ENCODE measurements at places on chromosomes 3 and 15.
A peak's percentile ranks its signal among the peaks of the same experiment; 100 is the strongest.

DNA sequence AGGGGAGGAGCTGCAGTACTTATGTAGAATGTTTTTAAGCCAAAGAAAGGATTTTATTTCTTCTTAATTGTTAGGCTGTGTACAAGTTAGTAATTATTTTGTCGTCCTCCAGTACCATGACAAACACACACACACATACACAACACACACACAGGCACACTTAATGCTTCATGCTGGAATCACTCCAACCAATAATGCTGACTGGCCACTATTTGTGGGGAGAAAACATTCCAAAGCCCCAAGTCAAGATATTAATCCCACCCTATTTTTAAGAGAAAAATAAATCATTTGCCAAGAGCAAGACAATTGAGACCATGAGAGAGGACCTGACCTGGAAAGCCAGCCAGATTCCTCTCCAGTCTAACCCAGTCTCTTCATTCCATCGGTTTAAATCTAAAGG is 51.8 kb upstream of the TMCO5A start:
- H3K4me1 ChIP-seq, result no peaks in the 10 kb centered on the region
- no peaks in the 10 kb centered on the region for H3K36me3 ChIP-seq
- DNase-seq, result no peak
- H3K4me3 ChIP-seq, result no peak overlapping the region

GRCh38 chr15:88606070-88606794 is 14.9 kb upstream of the AEN start:
- H3K27me3 ChIP-seq, result peaks cover 79% of the 10 kb centered on the region
- peaks cover 14% of the 10 kb centered on the region for H3K4me1 ChIP-seq
- H3K4me3 ChIP-seq, result no peak overlapping the region
- H3K36me3 ChIP-seq, result peaks cover 2% of the 10 kb centered on the region

DNA sequence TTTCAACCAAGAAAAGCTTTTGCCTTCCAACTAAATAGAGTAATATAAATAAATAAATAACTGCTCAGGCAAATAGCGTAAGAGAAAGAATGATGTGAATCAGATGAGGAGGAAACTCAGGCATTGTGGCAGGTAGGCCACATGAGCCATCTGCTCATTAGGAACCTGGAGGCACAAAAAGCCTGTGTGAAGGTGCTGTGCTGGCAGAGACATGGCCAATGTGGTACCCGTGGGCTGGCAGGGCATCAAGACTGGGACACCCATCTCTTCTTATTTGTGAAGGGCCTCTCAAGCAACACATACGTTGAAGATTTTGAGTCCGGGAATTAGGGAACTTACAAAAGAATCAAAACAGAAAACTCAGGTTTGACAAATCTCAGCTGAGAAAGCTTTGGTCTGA is 9.5 kb downstream of the ANKRD34C start:
- H3K36me3 ChIP-seq, result no peaks in the 10 kb centered on the region
- no peak overlapping the region for H3K4me3 ChIP-seq

DNA sequence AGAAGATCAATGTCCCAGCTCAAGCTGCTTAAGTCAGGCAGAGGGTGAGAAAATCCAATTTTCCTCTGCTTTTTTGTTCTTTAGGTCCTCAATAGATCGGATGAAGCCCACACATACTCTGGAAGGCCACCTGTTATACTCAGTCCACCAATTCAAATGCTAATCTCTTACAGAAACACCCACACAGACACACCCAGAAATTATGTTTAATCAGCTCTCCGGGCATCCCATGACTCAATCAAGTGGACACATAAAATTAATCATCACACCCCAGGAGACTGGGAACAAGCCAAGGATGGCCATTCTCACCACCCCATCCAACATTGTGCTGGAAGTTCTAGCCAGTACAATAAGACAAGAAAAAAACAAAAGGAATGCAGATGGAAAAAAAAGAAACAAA is 67.8 kb upstream of the SLC24A5 start:
- H3K4me1 ChIP-seq, result peaks cover 2% of the 10 kb centered on the region
- peaks cover 20% of the 10 kb centered on the region for H3K27me3 ChIP-seq
- no peak for DNase-seq

DNA sequence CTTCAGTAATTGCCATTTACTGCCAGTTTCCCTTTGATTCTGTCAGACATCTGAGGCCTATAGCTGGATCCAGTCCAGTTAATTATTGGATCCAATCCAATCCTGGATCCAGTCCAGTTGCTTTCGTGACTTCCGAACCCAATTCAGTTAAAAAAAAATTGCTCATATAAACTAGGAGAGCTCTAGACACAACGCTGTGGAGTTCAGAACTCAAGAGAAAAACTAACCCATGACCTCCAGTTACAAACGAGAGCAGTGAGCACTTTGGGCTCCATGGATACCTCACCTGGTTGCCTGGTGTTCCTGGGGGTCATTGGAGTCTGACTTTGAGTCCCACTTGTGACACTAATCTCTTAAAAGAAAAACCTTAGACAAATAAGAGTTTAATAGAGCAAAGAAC is 269.8 kb downstream of the THSD4 start:
- H3K27me3 ChIP-seq, result peaks cover 34% of the 10 kb centered on the region
- no peak for DNase-seq
- no peak overlapping the region for H3K4me3 ChIP-seq

DNA sequence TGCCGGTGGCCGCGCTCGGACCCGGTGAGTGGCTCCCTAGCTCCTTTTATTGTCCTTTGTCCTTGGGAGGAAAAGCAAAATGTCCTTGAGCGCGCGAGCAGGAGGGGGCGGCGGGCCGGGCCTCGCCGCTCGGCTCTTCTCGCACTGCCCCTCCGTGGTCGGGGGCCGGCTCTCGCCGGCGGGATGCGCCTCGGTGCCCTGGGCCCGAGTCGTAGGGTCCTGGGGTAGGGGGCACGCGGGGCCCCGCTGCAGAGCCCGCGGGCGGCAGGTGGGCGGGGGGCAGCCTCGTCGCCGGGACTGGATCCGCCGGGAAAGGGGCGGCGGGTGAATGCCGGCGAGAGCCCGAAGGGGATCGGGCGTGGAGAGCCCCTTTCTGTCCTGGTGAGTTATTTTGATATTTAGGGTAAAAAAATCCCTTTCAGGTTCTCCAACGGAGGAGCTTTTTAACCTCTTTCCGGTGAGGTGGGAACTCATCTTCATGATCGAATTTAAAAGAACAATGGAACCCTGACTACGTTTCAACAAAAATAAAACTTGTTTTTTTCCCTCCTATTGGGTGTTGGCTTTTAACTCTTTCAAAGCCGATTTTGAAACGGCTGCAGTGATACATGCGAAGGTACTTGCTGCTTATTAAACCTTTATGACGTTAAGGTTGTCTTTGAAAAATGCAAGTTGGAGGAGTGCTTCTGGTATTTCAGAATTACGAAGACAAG is 16.8 kb upstream of the CHD2 start:
- peak; percentile 57 for DNase-seq
- H3K27ac ChIP-seq, result peak overlapping the region; percentile 94
- peak overlapping the region; percentile 95 for H3K4me3 ChIP-seq
- peaks cover 55% of the 10 kb centered on the region for H3K4me1 ChIP-seq
- peaks cover 50% of the 10 kb centered on the region for H3K36me3 ChIP-seq

DNA sequence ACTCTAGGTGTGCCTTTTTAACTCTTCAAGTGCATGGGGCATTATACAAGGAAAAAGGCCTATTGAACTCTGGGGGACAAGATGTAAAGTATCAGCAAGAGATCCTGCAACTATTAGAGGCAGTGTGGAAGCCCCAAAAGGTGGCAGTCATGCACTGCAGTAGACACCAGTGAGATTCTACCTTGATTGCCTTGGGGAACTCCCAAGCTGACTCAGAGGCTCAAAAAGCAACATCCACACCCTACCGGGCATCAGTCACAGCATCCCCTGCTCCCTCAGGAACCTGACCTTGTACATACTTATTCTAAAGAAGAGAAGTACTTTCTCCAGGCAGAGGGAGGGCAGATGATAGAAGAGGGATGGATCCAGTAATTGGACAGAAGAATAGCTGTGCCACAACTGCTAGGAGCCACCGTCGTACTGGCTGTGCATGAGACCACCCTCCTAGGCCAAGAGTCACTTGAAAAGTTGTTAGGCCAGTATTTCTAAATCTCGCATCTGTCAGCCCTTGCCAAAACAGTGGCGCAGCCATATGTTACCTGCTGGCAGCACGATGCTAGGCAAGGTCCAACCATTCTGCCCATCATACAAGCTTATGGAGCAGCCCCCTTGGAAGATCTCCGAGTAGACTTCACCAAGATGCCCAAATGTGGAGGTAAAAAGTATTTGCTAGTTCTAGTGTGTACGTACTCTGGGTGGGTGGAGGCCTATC is 523.1 kb upstream of the FRG2C start:
- H3K27ac ChIP-seq, result no peak overlapping the region
- H3K4me1 ChIP-seq, result no peaks in the 10 kb centered on the region
- H3K36me3 ChIP-seq, result no peaks in the 10 kb centered on the region
- no peaks in the 10 kb centered on the region for H3K27me3 ChIP-seq
- no peak for DNase-seq
- H3K4me3 ChIP-seq, result no peak overlapping the region

GRCh38 chr3:148372206-148372875 is 325.4 kb upstream of the AGTR1 start:
- no peaks in the 10 kb centered on the region for H3K36me3 ChIP-seq
- no peak overlapping the region for H3K4me3 ChIP-seq
- no peaks in the 10 kb centered on the region for H3K27me3 ChIP-seq
- H3K27ac ChIP-seq, result no peak overlapping the region
- no peaks in the 10 kb centered on the region for H3K4me1 ChIP-seq

DNA sequence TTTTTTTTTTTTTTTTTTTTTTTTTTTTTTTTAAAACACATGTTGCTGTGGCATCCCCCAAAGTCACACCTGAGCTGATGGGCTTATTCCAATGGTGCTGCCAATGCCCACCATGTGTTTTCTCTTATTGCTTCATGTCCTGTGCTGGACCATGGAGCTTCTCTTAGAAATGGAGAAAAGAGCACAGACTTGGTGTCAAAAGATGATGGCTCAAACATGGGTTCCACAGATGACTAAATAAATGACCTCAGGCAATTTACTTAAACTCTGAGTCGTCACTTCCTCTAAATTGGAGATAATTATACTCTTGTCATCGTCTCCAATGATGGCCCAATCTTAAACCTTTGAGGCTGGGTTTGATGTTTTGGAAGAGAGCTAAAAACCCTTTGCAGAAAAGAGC is 28.1 kb downstream of the CHST2 start:
- H3K27ac ChIP-seq, result no peak overlapping the region
- H3K36me3 ChIP-seq, result no peaks in the 10 kb centered on the region
- H3K27me3 ChIP-seq, result no peaks in the 10 kb centered on the region
- H3K4me3 ChIP-seq, result no peak overlapping the region
- DNase-seq, result no peak
- H3K4me1 ChIP-seq, result no peaks in the 10 kb centered on the region

- H3K4me1 ChIP-seq, result peaks cover 10% of the 10 kb centered on the region
- peaks cover 2% of the 10 kb centered on the region for H3K27me3 ChIP-seq
- no peaks in the 10 kb centered on the region for H3K36me3 ChIP-seq
- DNase-seq, result peak; percentile 27
- H3K27ac ChIP-seq, result no peak overlapping the region
Measured at GRCh38 chr15:20353966-20354883, 187.4 kb downstream of the GOLGA6L6 start.

DNA sequence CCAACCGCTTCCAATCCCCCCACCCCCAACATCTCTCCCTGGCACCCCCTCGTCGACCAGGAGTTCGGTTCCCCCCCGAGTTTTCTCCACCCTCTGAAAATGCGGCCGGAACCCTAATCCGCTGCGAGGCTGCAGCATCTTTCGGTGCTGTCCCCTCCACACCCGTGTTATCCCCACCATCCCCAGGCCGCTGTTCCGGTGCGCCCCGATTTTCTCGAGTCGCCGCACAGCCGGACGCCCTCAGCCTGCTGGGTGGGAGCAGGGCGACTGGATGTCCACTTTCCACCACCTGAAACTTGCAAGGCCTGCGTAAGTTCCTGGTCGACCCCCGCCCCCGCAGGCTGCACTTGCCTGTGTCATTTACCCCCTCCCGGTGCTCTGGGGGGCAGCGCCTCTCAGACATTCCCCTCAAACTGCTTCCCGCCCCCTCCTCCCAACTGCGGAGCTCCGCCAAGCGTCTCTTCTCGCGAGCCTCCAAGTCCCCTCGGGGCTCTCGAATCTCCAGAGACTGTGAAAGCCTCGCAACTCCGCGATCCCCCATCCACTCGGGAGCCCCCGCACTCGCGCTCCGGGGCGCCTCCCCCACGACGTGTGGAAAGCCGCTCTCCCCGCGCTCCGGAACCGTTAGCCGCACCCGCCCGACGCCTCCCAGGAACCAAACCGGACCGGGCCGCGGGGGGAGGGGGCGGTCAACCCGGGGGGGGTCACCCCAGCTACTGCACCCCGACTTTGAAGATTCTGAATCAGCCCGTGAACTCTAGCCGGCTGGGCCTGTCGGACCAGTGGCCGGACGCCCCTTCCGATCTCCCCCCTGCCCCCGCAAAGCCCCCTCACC is 566 bp downstream of the ETV5 start:
- peak overlapping the region; percentile 74 for H3K4me3 ChIP-seq
- DNase-seq, result peak; percentile 21
- H3K4me1 ChIP-seq, result peaks cover 36% of the 10 kb centered on the region
- H3K36me3 ChIP-seq, result peaks cover 2% of the 10 kb centered on the region
- H3K27ac ChIP-seq, result no peak overlapping the region
- H3K27me3 ChIP-seq, result peaks cover 84% of the 10 kb centered on the region

- H3K27me3 ChIP-seq, result peaks cover 31% of the 10 kb centered on the region
- no peaks in the 10 kb centered on the region for H3K36me3 ChIP-seq
- H3K4me3 ChIP-seq, result no peak overlapping the region
- H3K4me1 ChIP-seq, result peaks cover 14% of the 10 kb centered on the region
- H3K27ac ChIP-seq, result no peak overlapping the region
Measured at GRCh38 chr3:131549340-131549739, 46.6 kb upstream of the MRPL3 start.

GRCh38 chr3:13420045-13420830 is at the start of gene NUP210:
TSS of gene NUP210 (minus strand) at chr3:13420322. CDS start at chr3:13420226, 96 bp downstream.
- H3K4me1 ChIP-seq, result peaks cover 65% of the 10 kb centered on the region
- peaks cover 30% of the 10 kb centered on the region for H3K36me3 ChIP-seq
- H3K27ac ChIP-seq, result peak within 1 kb of the TSS; percentile 98
- peak within 1 kb of the TSS; percentile 92 for H3K4me3 ChIP-seq
- DNase-seq, result peak; percentile 63

- no peak overlapping the region for H3K27ac ChIP-seq
- H3K27me3 ChIP-seq, result no peaks in the 10 kb centered on the region
- DNase-seq, result no peak
- no peaks in the 10 kb centered on the region for H3K4me1 ChIP-seq
Measured at GRCh38 chr3:3074551-3075257, 35.5 kb downstream of the IL5RA start.

- H3K27me3 ChIP-seq, result peaks cover 11% of the 10 kb centered on the region
- no peaks in the 10 kb centered on the region for H3K36me3 ChIP-seq
- no peak overlapping the region for H3K4me3 ChIP-seq
Measured at GRCh38 chr3:40098261-40098759, 211.2 kb upstream of the EIF1B start.

DNA sequence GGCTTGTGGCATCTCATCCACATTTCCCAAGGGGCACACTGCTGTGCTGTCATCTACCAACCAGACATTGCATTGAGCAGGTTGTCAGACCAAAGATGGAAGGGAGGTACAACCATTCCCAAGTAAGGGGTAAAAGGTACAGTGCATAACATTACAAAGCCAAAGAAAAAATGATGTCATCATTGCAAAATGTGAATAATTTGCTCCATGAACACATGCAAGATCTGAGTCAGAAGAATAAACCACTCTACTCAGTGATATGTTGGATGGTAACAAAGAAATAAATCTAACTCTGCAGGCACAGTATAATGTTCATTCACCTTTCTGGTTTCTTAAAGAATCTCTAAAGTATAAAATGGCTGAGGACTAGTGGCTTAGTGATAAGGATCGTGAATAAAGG is 202.7 kb downstream of the MAGI1 start:
- no peak overlapping the region for H3K27ac ChIP-seq
- H3K36me3 ChIP-seq, result no peaks in the 10 kb centered on the region
- no peak for DNase-seq
- H3K27me3 ChIP-seq, result no peaks in the 10 kb centered on the region

Data from activated CD4-positive, alpha-beta T cell treated with anti-CD3 and anti-CD28 coated beads, Interleukin-2, amount 10 ng/mL, durations not matched to agents 7 days and 5 days (primary cell).